ENCODE measurements at places on chromosomes 6 and 20. TPM values are rescaled to one million over a fixed set of nuclear protein-coding genes. Genes with fewer than 3 reads are reported as not detected.

DNA sequence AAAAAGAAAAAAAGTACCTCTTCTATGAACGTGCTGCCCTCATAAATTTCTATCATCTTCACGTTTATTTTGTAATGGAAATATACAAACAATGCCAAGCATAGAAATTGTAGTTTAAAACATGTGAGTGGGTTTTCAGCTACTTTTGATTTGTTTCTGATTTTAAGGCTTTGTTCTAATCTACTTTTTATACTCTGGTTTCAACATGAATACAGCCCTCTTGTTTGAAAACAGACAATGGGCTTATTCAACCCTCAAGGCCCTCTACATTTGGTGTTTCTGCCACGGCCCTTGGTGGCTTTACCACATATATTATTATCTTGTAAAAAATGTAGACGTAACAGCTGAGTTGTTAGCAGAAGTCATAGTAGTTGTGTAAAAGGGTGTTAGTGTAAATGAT lies 153.9 kb downstream of the SOX4 start:
- DNase-seq = no peak

- DNase-seq = peak; percentile 11
Measured at GRCh38 chr6:35081426-35081851, 59.7 kb downstream of the TCP11 start.

DNA sequence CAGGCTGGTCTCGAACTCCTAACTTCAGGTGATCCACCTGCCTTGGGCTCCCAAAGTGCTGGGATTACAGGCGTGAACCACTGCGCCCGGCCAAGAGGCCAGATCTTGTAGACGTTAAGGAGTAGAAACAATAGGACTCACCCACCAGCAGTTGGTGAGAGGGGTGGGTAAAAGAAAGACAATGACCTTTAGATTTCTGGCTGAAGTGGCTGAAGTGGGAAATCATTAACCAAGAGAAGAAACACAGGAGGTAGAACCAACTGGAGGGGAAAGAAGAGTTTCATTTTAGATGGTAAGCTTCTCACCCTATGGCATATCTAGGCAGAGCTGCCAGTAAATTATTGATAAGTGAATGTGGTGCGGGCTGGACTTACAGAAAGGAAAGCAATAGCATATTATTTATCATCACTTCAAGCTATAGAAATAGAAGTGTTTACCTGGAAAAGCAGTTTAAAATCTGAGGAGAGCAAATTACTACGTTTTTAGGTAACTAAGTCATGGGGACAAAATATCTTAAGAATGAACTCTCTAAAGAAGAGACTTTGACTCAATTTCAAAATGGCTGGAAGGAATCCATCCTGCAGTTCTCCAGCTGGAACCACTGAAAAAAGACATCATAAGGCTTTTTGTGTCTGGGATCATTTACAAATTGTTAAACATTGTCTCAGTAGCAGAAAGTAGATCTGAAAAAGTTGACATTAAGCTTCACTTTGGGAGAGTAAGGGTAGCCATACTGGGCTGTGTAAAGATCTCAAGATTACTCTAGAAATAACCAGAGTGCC lies 109.6 kb downstream of the ALDH8A1 start:
- DNase-seq = no peak

NNAT gene
- total RNA-seq = not detected

GRCh38 chr6:100880149-100880852 lies 828 bp downstream of the ASCC3 start:
- no peak for DNase-seq

GRCh38 chr20:34364223-34364506 lies 1.1 kb downstream of the ITCH start:
- no peak for DNase-seq

- DNase-seq = no peak
Measured at GRCh38 chr6:6793388-6794250, 205.1 kb downstream of the LY86 start.

- DNase-seq = no peak
Measured at GRCh38 chr20:57620999-57621398, 773 bp upstream of the ZBP1 start.

DNA sequence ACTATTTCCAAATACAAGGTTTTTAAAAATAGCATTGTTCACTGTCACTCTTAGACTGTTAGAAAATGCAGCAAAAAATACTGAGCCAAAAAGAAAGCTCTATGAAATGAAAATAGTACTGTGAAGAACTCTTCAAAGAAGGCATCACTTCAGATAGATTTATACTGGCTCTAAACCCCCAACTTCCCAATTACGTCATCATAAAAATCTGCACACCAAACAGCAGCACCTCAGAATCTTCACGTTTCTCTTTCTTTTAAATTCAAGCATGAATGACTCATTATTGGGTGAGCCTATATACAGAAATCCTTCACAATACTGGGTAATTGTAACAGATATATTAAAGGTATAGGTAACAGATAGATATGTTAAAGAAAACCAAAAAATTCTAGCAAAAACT lies 208.4 kb upstream of the HTR1E start:
- no peak for DNase-seq

- DNase-seq = no peak
Measured at GRCh38 chr6:98641949-98642719, 192.2 kb upstream of the POU3F2 start.

DAAM2 gene
- 20.9 TPM for total RNA-seq

ADIG gene
- not detected for total RNA-seq

DNA sequence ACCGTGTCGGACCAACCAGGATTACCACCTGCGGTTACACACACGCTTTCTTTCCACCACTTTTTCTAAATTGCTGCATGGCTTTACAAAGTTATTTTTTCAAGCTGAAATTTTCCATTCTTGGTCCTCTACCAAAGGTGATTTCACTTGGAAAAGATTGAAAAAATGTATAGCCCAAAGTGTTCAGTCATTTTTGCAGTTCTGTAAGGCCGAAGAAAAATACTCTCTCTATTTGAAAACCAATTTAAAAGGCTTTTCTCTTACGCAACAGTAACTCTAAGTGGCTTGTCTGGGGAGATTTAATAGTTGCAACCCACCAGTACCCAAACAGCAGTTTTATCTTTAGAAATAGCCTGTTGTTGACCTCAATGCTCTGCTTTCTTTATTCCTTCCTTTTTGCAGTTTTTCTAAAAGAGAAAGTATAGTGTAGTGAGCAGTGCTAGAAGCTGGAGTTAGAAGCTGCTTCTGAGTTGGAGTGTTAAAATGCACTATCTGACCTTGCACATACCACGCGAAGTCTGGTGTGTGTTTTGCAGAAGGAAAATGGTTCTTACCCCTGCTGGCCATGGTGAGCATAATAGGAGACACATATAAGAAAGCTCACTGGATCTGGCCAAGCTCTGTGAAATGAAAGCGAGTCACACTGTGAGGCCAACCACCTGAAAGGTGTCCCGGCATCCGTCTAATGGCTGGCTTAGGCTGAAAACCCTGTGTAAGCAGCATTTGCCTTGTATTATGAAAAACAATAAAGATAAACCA lies 271.6 kb upstream of the PRND start:
- no peak for DNase-seq

CLPSL2 gene
- not detected for total RNA-seq

MOXD1 gene
- 10.5 TPM for total RNA-seq

GRCh38 chr20:45629496-45630100 lies at the start of gene WFDC10A:
WFDC10A (plus strand) TSS chr20:45629739; CDS start chr20:45629814, 75 bp downstream.
- no peak for DNase-seq

DNA sequence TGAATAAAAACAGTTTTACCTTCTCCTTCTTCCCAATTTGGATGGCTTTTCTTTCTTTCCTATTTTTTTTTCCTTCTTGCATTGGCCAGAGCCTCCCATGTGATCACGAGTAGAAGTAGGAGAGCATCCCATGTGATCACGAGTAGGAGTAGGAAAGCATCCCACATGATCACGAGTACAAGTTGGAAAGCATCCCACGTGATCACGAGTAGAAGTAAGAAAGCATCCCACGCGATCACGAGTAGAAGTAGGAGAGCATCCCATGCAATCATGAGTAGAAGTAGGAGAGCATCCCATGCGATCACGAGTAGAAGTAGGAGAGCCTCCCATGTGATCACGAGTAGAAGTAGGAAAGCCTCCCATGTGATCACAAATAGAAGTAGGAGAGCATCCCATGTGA lies 218.6 kb downstream of the DLL1 start:
- no peak for DNase-seq

MCM8 gene
- 6.6 TPM for total RNA-seq

- no peak for DNase-seq
Measured at GRCh38 chr6:77548190-77548589, 84.9 kb upstream of the HTR1B start.

- DNase-seq = no peak
Measured at GRCh38 chr6:46440141-46440540, 51.1 kb downstream of the RCAN2 start.

DNA sequence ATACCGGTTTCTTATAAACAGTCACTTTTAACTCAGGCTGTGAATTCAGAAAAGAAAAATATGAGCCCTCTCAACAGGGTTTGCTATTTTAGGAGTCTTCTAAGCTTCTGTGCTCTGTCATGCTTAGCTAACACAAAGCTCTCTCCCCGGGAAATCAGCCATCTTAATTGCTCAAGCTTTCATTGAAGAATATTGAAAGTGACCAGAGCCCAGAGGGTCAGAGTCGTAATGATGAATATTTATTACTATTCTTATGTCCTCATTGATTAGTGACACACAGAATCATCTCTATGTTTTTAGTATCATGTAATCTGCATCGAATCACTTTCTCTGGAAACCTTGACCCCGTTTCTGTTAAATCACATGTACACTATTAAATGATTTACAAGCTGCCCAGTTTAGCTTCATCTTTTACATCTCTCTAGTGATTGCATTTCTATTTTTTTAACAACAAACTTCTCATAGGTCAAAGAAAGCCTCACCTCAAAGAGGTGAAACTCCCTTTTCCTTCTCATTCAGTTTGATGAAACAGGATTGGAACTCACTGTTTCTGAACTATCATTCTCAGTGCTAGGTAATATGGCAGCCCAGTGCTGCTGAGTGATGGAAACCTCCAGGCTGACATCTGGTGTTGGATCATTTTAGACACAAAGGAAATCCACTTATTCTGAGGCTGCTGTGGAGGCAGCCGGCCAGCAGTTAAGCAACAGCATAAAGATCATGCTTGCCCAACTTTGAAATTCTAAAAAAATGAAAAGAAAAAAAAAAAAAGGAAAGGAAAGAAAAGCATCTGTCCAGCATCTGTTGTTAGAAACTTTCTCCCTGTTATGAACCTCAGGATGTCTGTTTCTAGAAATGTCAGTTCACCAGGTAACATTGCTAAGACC lies 96.3 kb downstream of the RFPL4B start:
- DNase-seq = peak; percentile 80

DNA sequence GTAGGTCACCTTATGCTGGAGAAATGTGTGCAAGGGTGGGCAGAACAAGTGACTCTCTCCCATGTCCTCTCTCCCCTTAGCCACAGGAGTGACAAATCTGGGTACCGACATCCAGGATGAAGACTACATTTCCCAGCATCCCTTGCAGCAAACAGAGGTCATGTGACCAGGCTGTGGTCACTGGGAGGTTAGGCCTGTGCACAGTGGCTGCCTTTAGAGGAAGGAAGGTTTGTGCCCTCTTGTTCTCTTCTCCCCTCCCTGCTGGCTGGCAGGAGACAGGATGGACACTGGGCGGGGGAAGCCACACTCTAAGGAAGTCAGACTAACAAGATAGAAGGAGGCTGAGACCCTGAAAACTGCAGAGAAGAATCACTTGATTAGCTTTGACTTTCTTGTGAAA lies 360.2 kb downstream of the PREX1 start:
- no peak for DNase-seq

RNF182 gene
- total RNA-seq = not detected

DNA sequence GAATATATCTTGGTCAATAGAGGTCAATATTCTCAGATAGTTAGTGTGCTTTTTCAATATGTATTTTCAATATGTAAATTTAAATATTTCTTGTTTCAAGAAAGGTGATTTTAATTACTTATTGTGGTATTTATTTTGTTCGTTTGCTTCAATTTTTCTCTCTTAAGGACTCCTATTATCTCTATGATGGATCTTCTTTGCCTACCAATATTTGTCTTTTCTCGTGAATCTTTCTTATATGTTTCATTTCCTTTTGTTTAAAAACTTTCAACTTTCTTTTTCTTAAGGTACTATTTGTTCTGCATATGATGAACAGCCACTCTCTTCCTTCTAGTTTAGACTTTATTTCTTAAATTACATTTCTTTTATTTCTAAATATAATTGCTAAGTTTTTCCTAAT lies 46.1 kb upstream of the PSMF1 start:
- DNase-seq = no peak

OR12D2 gene
- total RNA-seq = not detected

GRCh38 chr6:67687396-67687795 lies 947.7 kb upstream of the ADGRB3 start:
- DNase-seq = no peak

DNA sequence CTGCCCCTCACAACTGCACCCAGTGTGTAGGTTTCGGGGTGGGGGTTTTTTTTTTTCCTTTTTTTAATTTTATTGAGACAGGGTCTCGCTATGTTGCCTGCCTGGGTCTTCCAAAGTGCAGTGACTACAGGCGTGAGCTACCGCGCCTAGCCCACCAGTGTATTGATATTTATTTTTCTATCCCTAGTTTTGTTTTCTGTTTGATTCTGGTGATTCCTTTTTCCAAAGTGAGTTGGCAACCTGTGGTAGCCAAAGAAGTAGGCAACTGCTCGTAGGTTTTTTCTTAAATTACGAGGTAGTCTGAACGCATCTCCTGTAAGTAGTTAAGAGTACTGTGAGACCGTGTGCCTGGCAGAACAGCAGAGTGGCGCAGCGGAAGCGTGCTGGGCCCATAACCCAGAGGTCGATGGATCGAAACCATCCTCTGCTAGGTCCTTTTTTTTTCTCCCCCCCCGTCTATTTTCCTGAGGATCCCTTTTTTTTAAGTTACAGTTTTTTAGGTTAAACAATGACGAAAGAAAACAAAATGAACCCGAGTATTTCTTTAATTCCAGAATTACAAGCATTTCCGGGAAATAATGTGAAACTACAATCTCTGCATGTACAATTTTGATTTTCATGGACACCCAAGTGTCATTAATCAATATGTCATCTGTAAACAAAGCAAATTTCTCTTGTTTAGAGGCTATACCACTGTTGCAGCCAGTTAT lies 78.7 kb upstream of the BTN3A2 start:
- DNase-seq = peak; percentile 53

KCNK15 gene
- 0.13 TPM for total RNA-seq

DNA sequence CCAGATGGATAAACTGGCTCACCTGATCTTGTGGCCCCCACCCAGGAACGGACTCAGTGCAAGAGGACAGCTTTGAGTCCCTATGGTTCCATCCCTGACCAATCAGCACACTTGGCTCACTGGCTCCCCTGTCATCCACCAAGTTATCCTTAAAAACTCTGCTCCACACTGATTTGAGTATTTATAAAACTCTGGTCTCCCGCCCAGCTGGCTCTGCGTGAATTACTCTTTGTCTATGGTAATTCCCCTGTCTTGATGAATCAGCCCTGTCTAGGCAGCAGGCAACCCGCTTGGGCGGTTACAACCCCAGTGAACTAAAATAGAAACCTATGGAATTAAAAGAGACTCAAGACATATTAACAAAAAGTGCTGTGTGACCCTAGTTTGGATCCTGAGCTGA lies 38.1 kb upstream of the CD83 start:
- DNase-seq = peak; percentile 61
